Activated CD8-positive, alpha-beta memory T cell treated with anti-CD3 and anti-CD28 coated beads, Interleukin-2, amount 50 U/mL, for 48 hours (primary cell): ENCODE measurements at places on chromosomes 6 and 20.
A peak's percentile ranks its signal among the peaks of the same experiment; 100 is the strongest.

DNA sequence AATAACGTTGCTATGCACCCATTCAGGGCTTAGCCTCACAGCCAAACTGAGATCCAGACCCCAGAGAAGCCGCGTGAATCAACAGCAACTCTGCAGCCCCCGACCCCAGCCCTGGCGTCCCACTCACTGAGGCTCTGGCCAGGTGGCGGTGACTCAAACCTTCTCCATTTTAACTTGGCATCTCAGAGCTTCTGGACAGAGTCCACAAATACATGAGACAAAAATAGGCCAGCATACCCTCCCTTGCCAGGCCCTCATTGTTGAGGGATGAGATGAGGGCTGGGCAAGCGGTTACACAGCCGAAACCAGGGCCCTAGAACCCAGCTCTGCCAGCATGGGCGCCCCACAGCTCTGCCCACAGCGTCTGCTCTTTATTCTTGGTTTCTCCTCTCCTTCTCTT is 118.4 kb downstream of the MYLK4 start:
- no peak for DNase-seq

DNA sequence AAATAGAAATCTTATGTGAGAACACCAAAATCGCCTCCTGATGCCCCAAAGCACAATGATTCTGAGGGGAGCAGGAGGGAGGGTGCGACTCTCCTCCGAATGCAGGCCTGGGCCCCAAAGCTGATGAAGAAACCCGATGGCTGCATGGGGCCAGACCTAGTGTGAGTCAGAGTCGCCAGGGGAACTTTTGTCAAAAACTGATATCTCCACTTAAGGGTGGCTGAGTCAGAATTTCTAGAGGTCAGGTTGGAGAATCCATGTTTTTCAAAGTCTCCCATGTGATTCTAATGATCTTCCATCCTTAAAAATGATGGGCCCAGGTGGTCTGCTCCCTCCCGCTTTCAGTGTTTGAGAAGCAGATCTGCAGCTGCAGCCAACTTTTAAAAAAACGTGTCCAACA is 172.8 kb downstream of the BACH2 start:
- no peak for DNase-seq

GRCh38 chr6:18363746-18364145 is 23.4 kb upstream of the RNF144B start:
- DNase-seq: no peak

DNA sequence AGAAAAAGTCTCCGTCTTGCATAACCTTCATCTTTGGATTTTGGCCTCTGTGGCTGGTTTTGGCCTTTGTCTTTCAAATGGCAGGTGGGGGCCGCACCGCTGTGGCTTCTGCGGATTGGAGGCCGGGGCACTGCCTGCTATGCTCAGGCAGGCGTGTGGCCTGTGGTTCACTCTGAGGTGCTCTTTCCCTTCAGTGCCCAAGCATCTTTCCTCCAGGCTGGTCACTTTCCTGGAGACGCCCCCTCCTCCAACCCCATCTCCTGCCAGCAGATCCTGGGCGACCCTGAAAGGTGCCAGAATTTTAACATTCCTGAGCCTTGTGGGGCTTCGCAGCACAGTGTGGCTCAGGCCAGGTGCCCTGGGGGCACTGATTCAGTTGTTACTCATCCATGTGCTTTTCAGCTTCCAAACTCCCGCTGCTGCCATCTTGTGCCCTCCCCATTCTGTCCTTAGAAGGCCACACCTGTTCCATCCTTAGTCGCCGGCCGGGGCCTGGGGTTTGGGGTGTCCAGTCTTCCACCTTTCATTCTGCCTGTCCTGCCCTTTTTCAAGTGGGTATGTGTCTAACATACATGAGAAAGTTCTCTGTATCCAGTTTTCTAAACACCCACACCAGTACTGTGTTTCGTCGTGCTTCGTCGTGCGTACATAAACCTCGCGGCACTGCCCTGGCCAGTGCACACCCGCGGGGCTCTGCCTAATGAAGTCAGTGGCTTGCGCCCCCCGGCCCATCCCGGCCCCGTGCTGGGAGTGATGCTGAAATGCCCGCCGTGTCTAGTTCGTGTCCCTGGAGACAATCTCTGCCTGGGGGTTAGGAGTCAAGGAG is 12.1 kb downstream of the SS18L1 start:
- DNase-seq: no peak

- DNase-seq: no peak
Measured at GRCh38 chr6:167487749-167488664, 163.1 kb downstream of the TTLL2 start.

- peak; percentile 74 for DNase-seq
Measured at GRCh38 chr6:35719830-35720733, 16.8 kb upstream of the ARMC12 start.

DNA sequence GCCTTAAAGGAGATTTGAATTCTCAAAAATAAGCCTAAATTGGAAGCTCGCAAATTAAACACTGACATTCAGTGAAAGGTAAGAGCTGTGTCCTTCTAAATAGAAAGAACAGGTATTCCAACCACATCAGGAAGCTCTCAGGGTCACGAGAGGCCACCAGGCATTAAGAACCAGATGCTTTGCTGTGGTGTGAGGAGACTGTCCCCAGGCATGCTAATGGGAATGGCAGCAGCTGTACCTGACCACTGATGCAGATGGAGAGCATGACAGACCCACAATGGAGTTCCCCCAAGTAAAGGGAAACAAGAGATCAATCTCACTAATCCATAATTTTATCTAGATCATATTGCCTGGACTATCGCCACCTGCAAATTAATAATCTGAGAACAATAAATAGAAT is 658.9 kb upstream of the NOX3 start:
- no peak for DNase-seq

DNA sequence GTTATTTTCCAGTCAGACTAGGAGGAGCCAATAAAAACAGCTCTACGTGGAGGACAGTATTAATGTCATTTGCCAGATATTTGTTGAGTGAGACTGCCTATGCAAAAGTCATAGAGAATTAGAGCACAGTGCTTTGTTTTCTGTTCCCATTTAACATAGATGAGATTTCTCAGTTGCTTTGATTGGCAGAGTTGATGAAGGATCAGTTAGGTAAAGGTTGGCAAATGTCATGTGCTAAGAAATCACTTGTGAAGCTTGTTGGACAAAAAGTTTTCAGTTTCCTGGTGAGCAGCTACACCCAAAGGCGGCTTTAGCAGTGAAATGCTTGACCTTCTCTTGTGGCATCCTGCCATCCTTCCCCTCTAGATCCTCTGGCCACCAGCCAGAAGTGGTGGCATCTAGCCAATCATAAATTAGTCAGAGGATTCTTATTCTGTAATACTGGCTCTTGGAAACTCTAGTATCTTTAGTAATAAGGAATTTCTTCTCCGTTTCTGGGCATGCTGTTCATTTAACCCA is 37.0 kb downstream of the BCKDHB start:
- DNase-seq: no peak

- peak; percentile 65 for DNase-seq
Measured at GRCh38 chr6:122789182-122790027, at the start of gene SMPDL3A. SMPDL3A (plus strand) TSS chr6:122789258; CDS start chr6:122789347, 89 bp downstream.

GRCh38 chr6:163748886-163749285 is 334.4 kb downstream of the QKI start:
- no peak for DNase-seq

DNA sequence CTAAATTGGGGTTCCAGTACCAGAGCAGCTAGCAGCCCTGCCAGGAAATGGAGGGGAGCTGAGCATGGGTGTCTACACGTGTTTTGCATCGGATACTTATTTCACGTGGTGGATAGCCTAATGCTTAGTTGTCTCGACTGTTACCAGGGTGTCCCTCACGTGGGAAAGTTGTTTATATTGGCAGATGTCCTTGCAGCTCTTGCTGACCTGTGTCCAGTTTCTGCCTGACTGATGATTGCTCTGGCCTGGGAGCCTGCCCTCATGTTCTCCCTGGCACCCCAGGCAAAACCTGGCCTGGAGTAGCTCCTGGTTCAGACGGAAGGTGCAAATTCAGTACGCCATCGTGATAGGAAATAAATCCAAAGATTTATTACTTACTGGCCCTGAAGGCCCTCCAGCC is 11.8 kb upstream of the FERMT1 start:
- no peak for DNase-seq

DNA sequence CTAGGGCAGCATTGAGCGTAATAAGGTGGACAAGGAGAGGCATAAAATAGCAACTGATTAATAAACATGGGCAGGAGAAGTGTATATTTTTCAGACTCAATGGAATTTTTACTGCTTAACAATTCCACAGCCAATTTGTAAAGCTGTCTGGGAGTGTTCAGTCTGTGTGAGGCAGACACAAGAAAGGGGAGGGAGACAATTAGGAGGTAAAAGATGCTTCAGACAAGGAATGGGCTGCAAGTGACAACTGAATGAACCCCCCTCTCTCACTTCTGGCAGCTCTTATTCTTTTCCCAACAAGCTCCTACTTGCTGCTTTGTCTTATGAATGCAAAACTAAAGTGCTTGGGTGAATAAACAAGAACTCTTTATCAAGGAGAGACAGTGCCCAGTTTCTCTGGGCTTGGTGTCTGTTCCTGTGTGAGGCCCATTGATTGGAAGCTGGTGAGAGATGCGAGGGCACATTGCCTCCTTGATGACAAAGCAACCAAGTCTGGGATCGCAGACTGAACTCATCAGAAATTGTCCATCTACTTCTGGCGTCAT is 575.3 kb downstream of the RNF144B start:
- DNase-seq: no peak

- DNase-seq: no peak
Measured at GRCh38 chr6:105882828-105883227, 203.3 kb upstream of the PRDM1 start.

- DNase-seq: no peak
Measured at GRCh38 chr6:140561701-140562100, 1187.3 kb upstream of the CITED2 start.

- DNase-seq: no peak
Measured at GRCh38 chr6:129364767-129365166, 345.2 kb downstream of the ARHGAP18 start.

DNA sequence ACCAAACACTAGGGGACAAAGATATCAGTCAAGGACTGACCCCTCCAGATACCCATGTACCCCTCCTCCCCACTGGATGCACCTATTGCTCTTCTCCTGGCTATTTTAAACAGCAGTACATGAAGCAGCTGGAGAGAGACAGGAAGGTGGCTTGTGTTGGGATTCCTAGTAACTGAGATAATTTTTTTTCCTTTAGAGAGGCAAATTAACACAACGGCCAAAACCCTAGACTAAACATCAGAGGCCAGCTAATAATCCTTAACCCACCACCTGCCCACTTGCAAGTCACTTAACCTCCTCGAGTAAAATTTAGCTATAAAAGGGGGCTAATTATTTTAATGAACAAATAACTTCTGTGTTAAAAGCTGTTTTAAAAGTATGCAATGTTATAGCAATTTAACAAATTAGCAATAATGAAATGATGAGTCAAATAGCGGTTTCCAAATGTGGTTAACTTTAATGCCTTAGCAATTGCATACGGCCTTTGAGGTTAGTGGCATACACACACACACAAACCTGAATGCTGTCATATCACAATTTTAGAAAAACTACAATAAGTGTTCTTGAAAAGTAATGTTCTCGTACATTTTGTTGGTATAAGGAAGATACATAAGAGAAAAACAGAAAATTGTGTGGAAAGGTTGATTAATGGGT is 151.7 kb downstream of the FRK start:
- no peak for DNase-seq

GRCh38 chr6:34834789-34835518 is 43.1 kb downstream of the BLTP3A start:
- DNase-seq: no peak

GRCh38 chr20:46009816-46010215 is 1.1 kb downstream of the MMP9 start:
- DNase-seq: no peak

GRCh38 chr6:141963543-141964295 is 169.0 kb upstream of the GJE1 start:
- no peak for DNase-seq

- DNase-seq: no peak
Measured at GRCh38 chr6:108904741-108905140, 56.5 kb downstream of the ARMC2 start.

- peak; percentile 78 for DNase-seq
Measured at GRCh38 chr6:28586962-28587745, 61.5 kb downstream of the GPX5 start.

DNA sequence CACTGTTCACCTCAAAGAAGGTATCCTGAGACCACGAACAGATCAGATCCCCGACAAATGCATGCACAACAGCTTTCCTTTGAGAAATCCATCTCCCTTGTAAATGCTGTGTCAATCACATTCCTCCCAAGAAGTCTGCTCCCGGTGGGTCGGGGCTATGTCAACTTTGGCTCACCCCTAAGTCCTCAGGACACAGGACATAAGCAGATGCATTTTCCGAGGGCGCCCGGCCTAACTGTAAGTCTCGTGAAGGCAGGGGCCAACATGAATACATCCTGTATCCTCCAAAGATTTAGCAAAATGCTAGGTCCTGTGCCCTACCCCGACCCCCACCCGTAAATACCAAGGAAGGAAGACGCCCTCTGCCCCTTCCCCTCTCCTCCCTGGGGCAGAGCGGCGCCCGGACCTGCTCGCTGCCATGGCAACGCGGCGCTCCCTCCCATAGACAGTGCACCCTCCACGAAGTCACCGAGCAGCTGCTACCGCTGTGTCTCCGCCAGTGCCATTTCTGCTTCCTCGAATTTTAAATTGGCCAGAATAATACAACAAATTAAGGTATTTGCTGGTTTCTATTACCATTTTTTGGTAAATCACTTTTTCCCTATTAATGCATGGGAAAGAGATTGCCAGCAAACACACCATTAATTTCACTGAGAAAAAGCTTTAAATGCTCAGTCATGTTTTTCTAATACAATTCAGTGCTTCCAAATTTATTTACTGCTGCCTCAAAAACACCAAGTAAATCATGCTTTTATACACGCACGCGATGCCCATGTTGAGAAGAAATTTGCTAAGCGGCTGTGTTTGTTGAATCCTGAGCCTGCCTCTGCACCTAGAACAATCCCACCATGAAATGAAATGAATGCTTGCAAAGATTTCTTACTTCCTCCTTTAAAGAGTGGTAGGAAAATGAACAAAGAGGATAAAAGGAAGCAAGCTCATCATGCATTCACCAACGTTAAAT is 100.6 kb downstream of the PCSK2 start:
- no peak for DNase-seq
